ENCODE measurements at places on chromosomes 1 and 21. TPM values are rescaled to one million over a fixed set of nuclear protein-coding genes. Genes with fewer than 3 reads are reported as not detected.
A peak's percentile ranks its signal among the peaks of the same experiment; 100 is the strongest.

GRCh38 chr21:44817506-44817880 lies 369 bp downstream of the SUMO3 start:
- no peaks in the 10 kb centered on the region for H3K36me3 ChIP-seq
- peaks cover 15% of the 10 kb centered on the region for H3K4me1 ChIP-seq
- no peak overlapping the region for H3K27ac ChIP-seq
- H3K4me3 ChIP-seq: peak overlapping the region; percentile 81
- peak; percentile 78 for DNase-seq

GRCh38 chr21:31299291-31300147 lies 44.5 kb downstream of the TIAM1 start:
- H3K4me1 ChIP-seq: peaks cover 4% of the 10 kb centered on the region
- no peak overlapping the region for H3K27ac ChIP-seq
- no peak for DNase-seq

LCK gene
- not detected for total RNA-seq

HLX gene
- 0.28 TPM for total RNA-seq

KIF17 gene
- total RNA-seq: 1.5 TPM

FAM89A gene
- total RNA-seq: 44.2 TPM

HMGCS2 gene
- 10.2 TPM for total RNA-seq
